H9 (cell line): ENCODE measurements at places on chromosomes 2 and 18. TPM values are rescaled to one million over a fixed set of nuclear protein-coding genes. Genes with fewer than 3 reads are reported as not detected.

DNA sequence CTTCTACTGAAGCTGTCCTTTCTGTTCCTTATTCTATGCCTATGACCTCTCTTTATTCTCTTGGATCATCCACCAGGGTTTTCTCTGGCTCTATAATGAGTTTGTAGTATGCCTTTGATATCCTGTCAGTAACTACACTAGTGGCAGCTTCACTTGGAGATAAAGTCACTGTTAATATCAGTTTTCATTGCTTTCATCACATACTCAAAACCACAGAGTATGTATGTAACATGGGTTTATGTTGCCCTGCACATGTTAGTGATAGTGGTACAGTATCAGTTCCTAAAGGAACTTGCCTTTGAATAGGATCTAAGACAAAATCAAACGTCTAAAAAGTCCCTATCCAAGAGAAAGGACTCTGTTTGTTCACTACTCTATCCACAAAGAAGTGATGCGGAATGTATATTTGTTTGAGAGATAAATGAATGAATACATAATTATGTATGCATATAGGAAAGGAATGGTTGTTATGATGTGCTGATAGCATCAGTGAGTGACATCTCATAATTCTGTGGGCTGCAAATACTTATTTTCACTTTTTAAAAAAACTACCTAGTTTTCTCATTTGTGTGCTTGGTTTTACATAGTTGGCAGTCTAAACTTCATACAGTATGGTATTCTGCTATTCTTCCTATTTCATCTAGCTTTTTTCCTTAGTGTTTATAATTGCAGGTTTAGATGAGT is 45.1 kb downstream of the TET3 start:
- H3K36me3 ChIP-seq = peaks cover 4% of the 10 kb centered on the region
- no peak overlapping the region for H3K27ac ChIP-seq
- peaks cover 11% of the 10 kb centered on the region; the same call in 1 of the 2 replicates for H3K4me1 ChIP-seq
- H3K27me3 ChIP-seq = no peaks in the 10 kb centered on the region

GRCh38 chr18:55115606-55116005 is 156.3 kb upstream of the CCDC68 start:
- no peak overlapping the region for H3K4me3 ChIP-seq
- DNase-seq = no peak
- H3K4me1 ChIP-seq = no peaks in the 10 kb centered on the region
- no peaks in the 10 kb centered on the region for H3K27me3 ChIP-seq
- H3K27ac ChIP-seq = no peak overlapping the region

- no peaks in the 10 kb centered on the region for H3K36me3 ChIP-seq
- H3K27ac ChIP-seq = no peak overlapping the region
- H3K4me3 ChIP-seq = no peak overlapping the region
- no peaks in the 10 kb centered on the region for H3K27me3 ChIP-seq
- H3K4me1 ChIP-seq = no peaks in the 10 kb centered on the region
- no peak for DNase-seq
Observed at GRCh38 chr2:238874330-238875050, 26.6 kb downstream of the TWIST2 start.

GRCh38 chr2:200619279-200619678 is 33.5 kb downstream of the AOX1 start:
- H3K27me3 ChIP-seq = no peaks in the 10 kb centered on the region
- no peak for DNase-seq
- no peak overlapping the region for H3K4me3 ChIP-seq
- no peak overlapping the region for H3K27ac ChIP-seq

GRCh38 chr2:200317975-200318374 is 11.5 kb downstream of the SPATS2L start:
- peaks cover 49% of the 10 kb centered on the region for H3K4me1 ChIP-seq
- no peak for DNase-seq
- H3K4me3 ChIP-seq = no peak overlapping the region
- H3K27me3 ChIP-seq = no peaks in the 10 kb centered on the region
- no peaks in the 10 kb centered on the region for H3K36me3 ChIP-seq

- H3K27ac ChIP-seq = no peak overlapping the region
- H3K36me3 ChIP-seq = no peaks in the 10 kb centered on the region
Observed at GRCh38 chr2:22737144-22737543, 647.8 kb upstream of the KLHL29 start.

- H3K36me3 ChIP-seq = no peaks in the 10 kb centered on the region
- no peak for DNase-seq
- no peak overlapping the region for H3K4me3 ChIP-seq
- no peak overlapping the region for H3K27ac ChIP-seq
- peaks cover 3% of the 10 kb centered on the region; the same call in 1 of the 2 replicates for H3K4me1 ChIP-seq
Observed at GRCh38 chr2:223731503-223731902, 105.9 kb downstream of the AP1S3 start.

DNA sequence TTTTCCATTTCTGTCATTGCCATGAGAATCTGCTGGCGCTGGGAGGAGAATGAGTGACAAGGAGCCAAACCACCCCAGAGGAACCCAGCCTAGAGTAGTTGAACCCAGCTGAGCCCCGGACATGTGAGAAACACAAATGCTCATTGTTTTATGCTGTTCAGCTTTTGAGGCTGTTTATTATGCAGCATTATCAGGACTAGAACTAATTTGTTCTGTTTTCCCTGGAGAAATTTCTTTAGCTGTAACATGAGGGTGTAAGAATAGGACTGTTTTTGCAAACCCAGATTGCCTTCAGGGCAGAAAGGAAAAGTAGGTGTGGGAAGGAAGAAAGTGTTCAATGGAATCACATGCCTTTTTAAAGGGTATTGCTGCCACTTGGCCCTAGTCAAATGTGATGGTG is 28.5 kb upstream of the DOCK10 start:
- peaks cover 25% of the 10 kb centered on the region for H3K36me3 ChIP-seq
- no peak overlapping the region for H3K4me3 ChIP-seq
- no peak for DNase-seq
- H3K27me3 ChIP-seq = no peaks in the 10 kb centered on the region
- no peak overlapping the region for H3K27ac ChIP-seq
- H3K4me1 ChIP-seq = peaks cover 4% of the 10 kb centered on the region; the same call in 1 of the 2 replicates

- DNase-seq = no peak
- H3K36me3 ChIP-seq = peaks cover 11% of the 10 kb centered on the region
- no peak overlapping the region for H3K4me3 ChIP-seq
- H3K4me1 ChIP-seq = no peaks in the 10 kb centered on the region; the same call in 1 of the 2 replicates
Observed at GRCh38 chr2:105645938-105646773, 98.6 kb upstream of the NCK2 start.

DTNA gene
- 25.5 and 27.8 TPM in 2 replicates for total RNA-seq

CDK15 gene
- total RNA-seq = not detected in 2 replicates

MARCO gene
- total RNA-seq = not detected in 2 replicates

AGXT gene
- not detected in 2 replicates for total RNA-seq

BUB1 gene
- total RNA-seq = 129 and 144 TPM in 2 replicates
